ENCODE measurements at places on chromosomes 1 and 21. TPM values are rescaled to one million over a fixed set of nuclear protein-coding genes. Genes with fewer than 3 reads are reported as not detected.

Gene NPL
- 1.1 TPM for total RNA-seq

Gene CACNA1E
- total RNA-seq: not detected

Gene ZBTB37
- 1.4 TPM for total RNA-seq

Gene CAMTA1
- 38.6 TPM for total RNA-seq

Gene KPRP
- total RNA-seq: not detected

Gene ITLN2
- not detected for total RNA-seq

Gene HSPA6
- total RNA-seq: not detected

Gene STX12
- total RNA-seq: 96.4 TPM

Gene PPIAL4G
- not detected for total RNA-seq

Gene TACSTD2
- total RNA-seq: 10.3 TPM

Gene RHD
- total RNA-seq: not detected

Gene PGM1
- total RNA-seq: 24.5 TPM

Gene MIXL1
- total RNA-seq: 0.20 TPM

Gene SPATA6
- total RNA-seq: 1.7 TPM

Gene KIAA1614
- total RNA-seq: 2.5 TPM

Gene TRIM67
- not detected for total RNA-seq

Gene MAP3K21
- total RNA-seq: 0.39 TPM

Gene THRAP3
- 89.9 TPM for total RNA-seq

Gene ZFP69B
- total RNA-seq: 4.7 TPM

Gene ITPKB
- total RNA-seq: 19.1 TPM

Gene SLC19A1
- 24.4 TPM for total RNA-seq

Gene AKR7A2
- total RNA-seq: 108 TPM

Gene MARCKSL1
- 119 TPM for total RNA-seq

Gene SEMA4A
- total RNA-seq: 1.1 TPM

Gene PAQR6
- total RNA-seq: 0.20 TPM

Gene AIM2
- not detected for total RNA-seq

Gene IL23R
- not detected for total RNA-seq

Gene KCNA2
- not detected for total RNA-seq

Gene MYBPH
- not detected for total RNA-seq

Gene ZDHHC18
- total RNA-seq: 13.8 TPM

Gene ATP1B1
- total RNA-seq: 118 TPM

Gene FBLIM1
- 137 TPM for total RNA-seq

Gene ZBED6
- 5.3 TPM for total RNA-seq

Gene IGSF21
- total RNA-seq: not detected

Gene NAV1
- 41.8 TPM for total RNA-seq

Gene SHE
- total RNA-seq: 39.5 TPM

Gene SLAMF9
- not detected for total RNA-seq

Gene OR2G6
- total RNA-seq: not detected

Gene OR2AK2
- not detected for total RNA-seq

Gene CFAP74
- not detected for total RNA-seq

Gene ADORA1
- total RNA-seq: not detected

Gene BGLAP
- total RNA-seq: not detected

Gene LENEP
- total RNA-seq: not detected

Gene TMEM52
- not detected for total RNA-seq

Gene NLRP3
- 0.25 TPM for total RNA-seq

Gene FAM177B
- total RNA-seq: not detected

Gene LCE2D
- not detected for total RNA-seq

Gene BRDT
- not detected for total RNA-seq

Gene CCDC24
- total RNA-seq: 0.80 TPM

Gene PTPN22
- total RNA-seq: 3.1 TPM

Gene ZNF281
- 19.4 TPM for total RNA-seq

Gene SLFNL1
- 0.07 TPM for total RNA-seq

Gene UMODL1
- total RNA-seq: not detected

Gene CHI3L2
- total RNA-seq: not detected

Gene GABRD
- total RNA-seq: 0.07 TPM

Gene CDK11A
- 6.4 TPM for total RNA-seq

Gene TYW3
- total RNA-seq: 13.6 TPM

Gene GNAT2
- 0.34 TPM for total RNA-seq

Gene FAM3B
- not detected for total RNA-seq

Data from mammary microvascular endothelial cell (primary cell).